ENCODE measurements at places on chromosomes 13 and 19. TPM values are rescaled to one million over a fixed set of nuclear protein-coding genes. Genes with fewer than 3 reads are reported as not detected.

The SYCN gene
- not detected for total RNA-seq

The IGFL4 gene
- total RNA-seq = 0.52 TPM

The TNNI3 gene
- total RNA-seq = 7.7 TPM

The CGB2 gene
- total RNA-seq = not detected

The GRK1 gene
- 0.04 TPM for total RNA-seq

The APOC1 gene
- 113 TPM for total RNA-seq

The MYO9B gene
- total RNA-seq = 31.2 TPM

The KLC3 gene
- 1.1 TPM for total RNA-seq

The C1QTNF9B gene
- not detected for total RNA-seq

The ZNF20 gene
- total RNA-seq = not detected

The PCSK4 gene
- 0.82 TPM for total RNA-seq

The EFNB2 gene
- 4.3 TPM for total RNA-seq

The KLK1 gene
- 0.20 TPM for total RNA-seq

The CBARP gene
- total RNA-seq = 4.6 TPM

The ZNF492 gene
- not detected for total RNA-seq

The SLC7A10 gene
- total RNA-seq = not detected

The GZMM gene
- total RNA-seq = 0.56 TPM

The SSC5D gene
- total RNA-seq = 0.61 TPM

The ZNF625 gene
- not detected for total RNA-seq

The FBN3 gene
- not detected for total RNA-seq

The RASIP1 gene
- 0.59 TPM for total RNA-seq

The ZNF850 gene
- 0.45 TPM for total RNA-seq

The EPSTI1 gene
- 0.20 TPM for total RNA-seq

The SERTM1 gene
- not detected for total RNA-seq

The OR7D2 gene
- not detected for total RNA-seq

The MRPL57 gene
- 23.6 TPM for total RNA-seq

The PSPN gene
- total RNA-seq = 0.67 TPM

The SHISA7 gene
- total RNA-seq = not detected

The ZNF534 gene
- not detected for total RNA-seq

The FGF14 gene
- total RNA-seq = not detected

The RNF126 gene
- 76.4 TPM for total RNA-seq

The AP3D1 gene
- 77.9 TPM for total RNA-seq

The SLC6A16 gene
- total RNA-seq = 1.6 TPM

The CD33 gene
- total RNA-seq = 0.15 TPM

The SEMA6B gene
- 5.6 TPM for total RNA-seq

The LTBP4 gene
- total RNA-seq = 57.1 TPM

The MYBPC2 gene
- not detected for total RNA-seq

The ONECUT3 gene
- not detected for total RNA-seq

The ZFP28 gene
- 3.5 TPM for total RNA-seq

The GAPDHS gene
- not detected for total RNA-seq

The LYPD3 gene
- total RNA-seq = 0.40 TPM

The U2AF2 gene
- total RNA-seq = 297 TPM

The TPTE2 gene
- total RNA-seq = not detected

The IL12RB1 gene
- not detected for total RNA-seq

The ZNF728 gene
- not detected for total RNA-seq

The IGSF23 gene
- total RNA-seq = 0.43 TPM

The PCDH9 gene
- total RNA-seq = 6.9 TPM

The CGB8 gene
- total RNA-seq = 2.6 TPM

The CADM4 gene
- total RNA-seq = 7.6 TPM

The PLVAP gene
- total RNA-seq = not detected

The TGFBR3L gene
- total RNA-seq = 1.8 TPM

The FGF22 gene
- 0.28 TPM for total RNA-seq

The DACH1 gene
- total RNA-seq = not detected

The URAD gene
- not detected for total RNA-seq
